NCI-H446 (cell line): ENCODE measurements at places on chromosomes 1 and 21.

DNA sequence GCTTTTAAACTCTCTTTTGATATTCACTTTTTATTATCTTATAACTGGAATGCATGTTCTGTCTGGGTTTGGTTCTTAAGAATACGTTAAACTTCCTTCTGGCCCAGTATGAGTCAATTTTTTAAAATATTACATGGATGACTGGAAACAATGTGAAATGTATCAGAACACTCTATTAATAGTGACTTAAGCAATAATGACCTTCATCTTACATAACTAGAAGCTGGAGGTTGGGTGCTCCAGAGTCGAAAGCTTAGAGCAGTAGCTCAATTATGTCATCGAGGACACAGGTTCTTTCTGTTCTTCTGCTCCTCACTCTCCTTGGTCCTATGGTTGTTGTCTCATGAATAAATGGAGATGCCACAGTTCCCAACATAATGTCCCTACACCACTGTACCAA lies 91.6 kb upstream of the FOXD3 start:
- no peak for DNase-seq

DNA sequence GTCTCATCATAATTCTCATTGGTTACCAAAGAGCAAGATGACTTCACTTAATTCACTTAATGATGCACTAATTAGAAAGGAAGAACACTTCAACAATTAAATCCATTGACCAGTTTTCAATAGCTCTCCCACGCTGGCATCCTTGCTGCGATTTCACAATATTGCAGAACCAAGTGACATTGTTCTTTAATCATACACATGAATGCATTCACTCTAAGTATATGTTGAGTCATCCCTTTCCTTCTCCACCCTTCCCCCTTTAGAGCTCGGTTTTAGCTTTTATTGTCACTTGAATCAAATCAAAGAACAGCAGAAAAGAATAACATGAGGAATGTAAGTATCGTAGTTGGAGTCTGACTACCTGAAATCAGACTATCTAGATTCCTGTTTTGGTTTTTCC lies 233.6 kb upstream of the FMN2 start:
- DNase-seq = no peak

- no peak for DNase-seq
Observed at GRCh38 chr1:158019171-158019868, 25.9 kb downstream of the KIRREL1 start.

DNA sequence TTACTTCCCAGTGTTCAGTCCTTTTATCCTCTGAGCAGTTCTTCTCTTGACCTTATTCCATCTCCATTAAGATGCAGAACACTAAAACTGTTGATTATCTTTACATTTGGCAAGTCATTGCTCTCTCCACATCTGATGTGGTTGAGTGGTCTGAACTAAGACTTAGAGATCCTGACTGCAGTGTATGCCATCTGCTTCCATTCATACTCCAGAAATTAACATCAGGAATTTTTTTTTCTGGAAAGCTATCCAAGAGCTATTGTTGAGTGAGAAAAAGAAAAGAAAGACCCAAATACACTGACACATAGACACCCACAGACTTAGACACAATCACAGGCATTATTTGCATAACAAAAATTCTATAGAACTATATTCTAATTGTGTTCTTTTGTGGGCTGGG lies 3.7 kb upstream of the TRIM62 start:
- peak; percentile 35 for DNase-seq

- DNase-seq = no peak
Observed at GRCh38 chr1:26003262-26003661, 5.4 kb upstream of the PAFAH2 start.
